ENCODE measurements at places on chromosomes 11 and 22. TPM values are rescaled to one million over a fixed set of nuclear protein-coding genes. Genes with fewer than 3 reads are reported as not detected.

The POGLUT3 gene
- polyA plus RNA-seq = 47.7 TPM

The OR52E1 gene
- polyA plus RNA-seq = not detected

The TMEM45B gene
- 21.5 TPM for polyA plus RNA-seq

The CLMP gene
- polyA plus RNA-seq = 34.1 TPM

The MMP3 gene
- polyA plus RNA-seq = not detected

The CSTPP1 gene
- 62.6 TPM for polyA plus RNA-seq

DNA sequence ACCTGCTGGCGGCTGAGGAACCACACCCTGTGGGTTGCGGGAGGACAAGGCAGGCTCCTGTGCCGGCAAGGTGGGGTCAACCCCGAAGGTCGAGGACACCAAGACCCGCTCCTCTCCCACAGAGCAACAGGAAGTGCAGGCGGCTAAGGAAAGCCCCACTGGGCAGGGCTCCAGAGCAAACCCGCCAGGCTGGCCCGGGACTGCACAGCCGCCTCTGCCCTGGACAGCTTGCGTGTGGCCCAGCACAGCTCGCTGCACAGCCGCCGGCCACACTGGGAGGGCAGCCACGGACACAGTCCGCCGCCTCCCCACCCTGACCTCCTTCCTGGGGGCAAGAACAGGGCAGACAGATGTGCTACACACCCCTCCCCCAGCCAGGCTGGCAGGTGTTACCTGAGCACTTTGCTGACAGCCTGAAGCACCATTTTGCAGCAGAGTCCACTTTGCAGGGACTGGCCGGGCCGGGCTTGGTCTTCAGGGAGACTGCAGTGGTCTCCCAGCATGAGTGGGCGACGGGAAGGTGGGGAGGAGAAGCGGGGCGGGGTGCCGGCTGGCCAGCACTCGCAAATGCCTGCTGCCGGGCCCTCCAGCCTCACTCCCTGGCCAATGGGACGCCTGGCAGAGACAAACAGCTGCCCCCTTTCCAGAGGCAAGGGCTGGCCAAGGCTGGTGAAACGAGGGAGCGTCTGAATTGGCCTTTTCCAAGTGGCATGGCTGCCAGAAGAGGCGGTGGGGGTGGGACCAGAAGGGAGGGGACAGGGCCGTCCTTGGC, at the start of gene MOB2:
Gene MOB2 (minus strand): TSS at position 726 of the 772 bp plus-strand sequence. CDS start 223 bp downstream, at position 503.
- DNase-seq = no peak

DNA sequence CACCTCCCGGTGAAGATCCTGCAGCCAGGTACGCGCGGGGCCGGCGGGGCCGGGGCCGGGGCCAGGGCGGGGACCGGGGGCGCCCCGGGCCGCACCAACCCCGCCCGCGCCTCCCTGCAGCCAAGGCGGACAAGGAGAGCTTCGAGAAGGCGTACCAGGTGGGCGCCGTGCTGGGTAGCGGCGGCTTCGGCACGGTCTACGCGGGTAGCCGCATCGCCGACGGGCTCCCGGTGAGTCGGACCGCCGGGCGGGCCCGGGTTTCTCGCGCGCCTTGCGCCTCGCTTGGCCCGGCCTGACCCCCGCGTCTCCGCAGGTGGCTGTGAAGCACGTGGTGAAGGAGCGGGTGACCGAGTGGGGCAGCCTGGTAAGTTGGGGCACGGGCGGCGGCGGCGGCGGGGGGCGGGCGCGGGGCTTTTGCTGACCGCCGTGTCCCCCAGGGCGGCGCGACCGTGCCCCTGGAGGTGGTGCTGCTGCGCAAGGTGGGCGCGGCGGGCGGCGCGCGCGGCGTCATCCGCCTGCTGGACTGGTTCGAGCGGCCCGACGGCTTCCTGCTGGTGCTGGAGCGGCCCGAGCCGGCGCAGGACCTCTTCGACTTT, 531 bp downstream of the PIM3 start:
- DNase-seq = no peak

GRCh38 chr11:57095896-57096295, 85.9 kb upstream of the LRRC55 start:
- DNase-seq = no peak

DNA sequence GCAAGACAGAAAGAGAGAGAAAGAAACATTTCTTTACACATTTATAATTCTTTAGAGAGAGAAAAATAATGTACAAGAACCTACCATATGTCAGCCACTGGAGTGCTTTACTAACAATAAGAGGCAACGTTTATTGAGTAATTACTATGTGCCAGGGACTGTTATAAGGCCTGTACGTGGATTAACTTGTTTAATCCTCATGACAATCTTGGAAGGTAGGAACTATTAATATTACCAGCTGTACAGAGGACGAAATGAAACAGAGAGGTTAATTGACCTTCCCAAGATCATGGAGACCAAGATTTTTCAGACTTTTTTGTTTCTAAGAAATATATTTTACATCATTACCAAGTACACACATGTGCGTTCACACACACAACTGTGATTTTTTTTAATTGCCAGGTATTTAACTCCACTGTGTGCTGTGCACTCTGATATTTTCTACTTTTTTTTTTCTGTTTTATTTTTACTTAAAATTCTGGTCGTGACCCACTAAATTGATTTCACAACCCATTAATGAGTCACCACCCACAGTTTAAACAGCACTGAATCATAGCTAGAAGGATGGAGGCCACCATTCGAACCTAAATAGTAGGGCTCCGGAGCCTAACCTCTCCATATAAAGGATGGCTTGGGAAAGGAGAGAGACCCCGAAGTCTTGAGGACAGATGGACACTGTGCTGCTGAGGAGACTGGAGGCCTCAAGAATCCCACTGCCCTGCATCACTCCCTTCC, 21.4 kb downstream of the CREB3L1 start:
- no peak for DNase-seq

DNA sequence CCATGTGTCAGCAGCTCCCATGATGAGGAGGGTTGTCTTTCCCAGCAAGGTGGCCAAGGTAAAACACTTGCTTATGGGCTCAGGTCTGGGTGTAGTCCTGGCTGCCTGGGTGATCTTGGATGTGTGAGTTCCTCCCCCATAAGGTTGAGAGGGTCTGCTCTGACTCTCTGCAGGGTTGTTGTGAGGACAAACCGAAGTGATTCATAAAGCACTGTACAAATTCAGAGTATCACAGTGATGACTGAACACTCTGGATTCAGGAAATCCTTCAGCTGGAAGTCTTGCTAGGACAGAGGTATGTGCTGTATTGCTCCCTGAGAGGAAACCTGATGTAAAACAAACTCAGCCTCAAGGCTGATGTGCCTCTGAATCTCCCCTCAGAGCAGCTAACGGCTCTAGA, 220.9 kb upstream of the PITPNB start:
- no peak for DNase-seq

DNA sequence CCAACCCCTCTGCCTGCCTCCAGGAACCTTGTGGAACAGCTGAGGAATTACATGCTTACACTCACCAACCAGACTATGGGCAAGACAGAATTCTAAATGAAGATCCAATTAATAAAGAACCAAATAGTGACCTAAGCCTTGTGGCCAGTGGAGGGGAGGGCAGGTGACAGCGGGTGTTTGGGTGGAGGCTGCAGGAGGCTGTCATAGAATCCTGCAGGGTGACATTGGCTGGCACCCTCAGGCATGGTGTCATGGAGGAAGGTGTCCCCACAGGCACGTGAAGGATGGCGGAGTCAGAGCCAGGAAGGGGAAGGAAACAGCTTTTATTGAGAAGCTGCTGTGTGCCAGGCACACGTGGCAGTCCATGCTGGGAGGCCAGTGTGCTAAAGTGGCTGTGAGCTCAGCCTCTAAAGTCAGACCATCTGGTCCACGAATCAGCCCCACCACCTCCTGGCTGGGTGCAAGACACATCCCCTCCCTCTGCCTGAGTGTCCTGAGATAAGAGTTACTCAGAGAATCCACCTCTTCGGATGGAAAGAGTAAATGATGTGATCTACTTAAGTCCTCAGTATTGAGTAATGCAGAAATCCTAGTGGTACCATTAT, 8.7 kb downstream of the MYO18B start:
- no peak for DNase-seq

- DNase-seq = no peak
Measured at GRCh38 chr11:83033371-83033770, 38.3 kb downstream of the RAB30 start.

DNA sequence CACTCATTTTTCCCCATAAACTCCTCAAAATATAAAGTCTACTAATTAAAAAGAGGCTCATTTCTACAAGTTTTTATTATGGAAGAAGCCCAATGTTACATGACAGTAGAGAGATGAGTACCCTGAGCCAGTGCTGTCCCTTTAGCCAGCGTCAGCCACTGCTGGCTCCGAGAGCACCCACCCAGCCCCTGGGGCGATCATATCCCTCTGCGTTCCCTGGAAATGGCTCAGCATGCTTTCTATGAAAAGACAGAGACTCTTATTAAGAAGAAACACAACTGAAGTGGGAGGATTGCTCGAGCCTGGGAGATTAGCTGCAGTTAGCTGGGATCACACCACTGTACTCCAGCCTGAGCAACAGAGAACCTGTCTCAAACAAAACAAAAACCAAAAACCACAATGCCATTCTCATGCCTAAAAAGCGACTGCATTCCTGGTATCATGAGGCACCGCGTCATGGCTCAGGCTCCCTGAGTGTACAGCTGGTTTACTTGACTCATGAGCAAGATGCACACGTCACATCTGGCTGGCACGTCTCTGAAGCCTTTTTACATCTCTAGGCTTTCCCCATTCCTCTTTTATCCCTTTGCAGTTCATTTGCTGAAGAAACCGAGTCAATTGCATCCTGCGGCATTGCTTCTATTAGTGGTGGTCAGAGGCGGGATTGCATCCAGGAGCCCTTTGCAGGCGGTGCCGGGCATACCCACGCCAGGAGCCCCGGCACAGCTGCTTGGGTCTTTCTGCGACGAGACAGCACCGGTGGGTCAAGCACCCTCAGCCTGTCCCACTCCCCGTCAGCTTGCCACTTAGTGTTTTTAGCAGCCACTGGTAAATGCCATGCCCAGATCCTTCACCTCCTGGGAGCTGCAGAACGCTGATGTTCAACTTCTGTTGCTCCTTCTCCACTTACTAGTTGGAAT, 119.9 kb downstream of the CTTN start:
- DNase-seq = no peak

DNA sequence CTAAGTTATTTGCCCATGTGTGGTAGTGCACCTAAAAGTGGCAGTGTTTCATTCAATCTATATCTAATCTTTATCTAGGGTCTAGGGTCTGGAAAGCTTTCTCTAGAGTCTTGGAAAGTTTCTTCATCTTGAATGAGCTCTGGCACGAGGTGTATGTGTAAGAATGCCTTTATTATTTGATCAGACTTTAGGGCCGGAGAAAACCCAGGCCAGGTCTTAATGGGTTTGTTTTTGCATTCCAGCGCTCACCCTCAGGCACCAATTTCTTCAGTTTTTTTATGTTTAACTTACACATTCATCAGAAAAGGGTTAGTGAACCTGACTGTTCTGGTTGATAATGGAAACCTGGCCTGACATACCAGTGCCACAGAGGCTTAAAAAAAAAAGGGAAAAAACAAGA, 68.3 kb upstream of the SLN start:
- DNase-seq = no peak

DNA sequence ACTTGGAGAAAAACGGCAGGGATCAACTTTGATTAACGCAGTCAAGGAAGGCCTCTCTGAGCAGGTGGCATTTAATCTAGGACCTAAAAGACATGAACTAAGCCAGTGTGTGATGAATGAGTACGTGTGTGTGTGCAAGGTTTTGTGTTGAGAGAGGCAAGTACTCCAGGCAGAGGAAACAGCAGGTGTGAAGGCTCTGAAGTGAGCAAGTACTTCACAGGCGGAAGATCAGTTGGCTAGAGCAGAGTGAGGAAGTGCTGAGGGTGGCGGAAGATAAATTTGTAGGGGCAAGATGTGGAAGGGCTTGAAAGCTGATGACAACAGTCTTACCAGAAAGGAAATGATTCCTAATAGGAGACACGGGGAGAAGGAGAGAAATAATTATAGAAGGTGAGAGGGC, 6.8 kb downstream of the APIP start:
- DNase-seq = no peak

DNA sequence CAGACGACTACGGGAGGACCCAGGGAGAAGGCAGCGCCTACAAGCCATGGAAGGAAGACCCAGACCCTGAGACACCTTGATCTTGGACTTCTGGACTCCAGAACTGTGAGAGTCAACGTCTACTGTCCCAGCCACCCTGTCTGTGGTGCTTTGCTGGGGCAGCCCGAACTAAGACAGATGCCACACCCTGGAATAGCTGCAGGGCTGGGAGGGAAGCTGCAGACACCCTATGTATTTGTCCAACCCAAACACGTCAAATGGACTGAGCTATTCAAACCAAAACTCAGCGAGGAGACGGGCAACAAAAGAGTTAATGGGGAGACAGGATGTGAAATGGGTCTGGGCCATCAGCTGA, 169.3 kb downstream of the CTTN start:
- no peak for DNase-seq

DNA sequence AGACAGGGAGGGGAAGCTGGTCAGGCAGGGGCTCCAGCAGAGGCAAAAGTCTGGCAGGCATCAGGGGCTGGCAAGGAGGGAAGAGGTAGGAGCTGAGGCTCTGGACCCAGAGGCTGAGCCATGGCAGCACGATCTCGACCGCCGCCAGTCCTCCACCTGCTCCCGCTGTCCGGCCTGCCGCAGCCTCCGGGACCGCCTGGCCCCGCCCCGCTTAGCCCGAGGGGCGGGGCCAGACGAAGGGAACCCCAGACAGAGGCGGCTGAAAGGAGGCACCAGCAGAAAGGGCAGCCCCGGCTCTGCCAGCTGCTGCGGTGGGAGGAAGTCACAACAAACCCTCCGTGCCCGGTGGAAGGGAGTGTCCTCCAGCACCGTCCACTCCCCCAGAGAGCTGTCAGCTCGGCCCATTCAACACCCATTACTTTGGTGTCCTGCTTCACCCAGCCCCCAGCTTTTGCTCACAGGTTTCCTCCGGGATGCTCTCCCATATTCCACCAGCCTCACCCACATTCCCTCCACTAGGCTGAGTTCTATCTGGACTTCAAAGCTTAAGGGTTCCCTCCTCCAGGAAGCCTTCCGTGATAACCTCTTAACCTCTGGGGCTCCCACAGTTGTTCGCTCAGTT, at the start of gene MFNG:
Gene MFNG (minus strand): TSS at position 161 of the 622 bp plus-strand sequence. CDS start 207 bp downstream, outside the sequence.
- peak; percentile 78 for DNase-seq

GRCh38 chr11:76786441-76787014, 3.4 kb downstream of the TSKU start:
- DNase-seq = no peak

GRCh38 chr11:106706355-106706754, 311.9 kb downstream of the GUCY1A2 start:
- no peak for DNase-seq

DNA sequence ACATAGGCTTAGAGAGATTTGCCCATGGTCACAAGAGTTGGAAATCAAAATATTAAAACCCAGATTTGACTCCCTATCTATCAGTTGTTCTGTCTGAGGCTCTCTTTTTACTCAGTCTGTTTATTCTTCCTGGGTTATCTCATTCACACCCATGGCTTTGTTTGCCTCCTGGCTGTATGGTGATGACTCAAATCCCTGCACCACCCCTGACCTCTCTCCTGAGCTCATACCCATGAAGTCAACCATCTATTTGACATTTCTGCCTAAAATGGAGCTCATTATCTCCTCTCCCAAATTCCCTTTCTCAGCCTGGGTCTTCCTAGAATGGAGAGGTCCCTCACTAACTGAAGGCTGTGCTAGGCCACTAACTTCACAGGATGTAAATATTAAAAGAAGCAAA, 27.8 kb upstream of the CCDC134 start:
- no peak for DNase-seq
